ENCODE measurements at places on chromosomes 4 and X. TPM values are rescaled to one million over a fixed set of nuclear protein-coding genes. Genes with fewer than 3 reads are reported as not detected.

YY2 gene
- 1.1 TPM for total RNA-seq

GRCh38 chr4:14225688-14226207 lies 598.2 kb upstream of the BOD1L1 start:
- DNase-seq: no peak

DNA sequence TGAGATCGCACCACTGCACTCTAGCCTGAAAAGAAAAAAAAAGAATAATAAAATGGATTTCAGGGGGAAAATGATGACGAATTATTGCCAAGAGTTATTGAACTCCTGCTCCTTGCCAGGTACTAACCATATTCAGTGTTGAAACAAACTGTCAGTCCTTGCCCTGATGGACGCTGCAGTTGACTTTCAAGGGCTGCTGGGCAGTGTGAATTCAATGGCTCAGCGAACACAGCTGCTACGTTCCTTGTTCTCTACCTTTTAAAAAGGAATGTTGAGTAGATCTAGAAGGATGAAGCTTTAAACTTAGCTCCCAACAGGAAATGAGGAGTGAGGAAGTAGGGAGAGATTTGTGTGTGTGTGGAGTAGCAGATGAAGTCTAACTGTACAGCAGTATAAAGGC lies 2.7 kb downstream of the LIMCH1 start:
- no peak for DNase-seq

DNA sequence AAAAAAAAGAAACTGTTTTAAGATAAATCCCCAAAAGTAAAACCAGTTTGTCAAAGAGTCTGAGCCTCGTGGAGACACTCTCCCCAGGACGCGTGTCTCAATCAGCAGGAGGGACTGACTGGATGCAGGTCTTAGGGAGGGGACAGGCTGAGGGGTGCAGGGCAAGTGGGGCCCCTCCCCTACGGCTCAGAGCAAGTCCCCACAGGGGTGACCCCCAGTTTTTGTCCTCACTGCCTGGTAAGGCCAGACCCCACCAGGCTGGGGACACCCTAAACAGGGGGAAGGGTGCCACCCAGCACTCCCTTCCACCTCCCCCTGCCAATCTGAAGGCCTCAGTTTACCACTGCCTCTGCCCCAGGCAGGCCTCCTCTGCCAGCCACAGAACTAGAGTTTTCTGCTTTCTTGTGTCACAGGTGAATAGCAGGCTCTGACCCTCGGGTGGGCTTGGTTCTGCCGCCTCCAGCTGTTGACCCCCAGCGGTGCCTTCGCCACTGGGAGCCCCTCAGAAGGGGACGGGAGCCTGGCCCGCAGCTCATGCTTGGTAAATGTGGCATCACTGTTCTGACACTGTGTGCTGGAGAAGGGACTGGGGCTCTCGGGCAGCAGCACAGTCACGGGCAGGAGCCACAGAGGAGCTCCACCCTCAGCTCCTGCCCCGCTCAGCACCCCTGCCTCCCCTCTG lies 69.8 kb upstream of the MXD4 start:
- no peak for DNase-seq

DNA sequence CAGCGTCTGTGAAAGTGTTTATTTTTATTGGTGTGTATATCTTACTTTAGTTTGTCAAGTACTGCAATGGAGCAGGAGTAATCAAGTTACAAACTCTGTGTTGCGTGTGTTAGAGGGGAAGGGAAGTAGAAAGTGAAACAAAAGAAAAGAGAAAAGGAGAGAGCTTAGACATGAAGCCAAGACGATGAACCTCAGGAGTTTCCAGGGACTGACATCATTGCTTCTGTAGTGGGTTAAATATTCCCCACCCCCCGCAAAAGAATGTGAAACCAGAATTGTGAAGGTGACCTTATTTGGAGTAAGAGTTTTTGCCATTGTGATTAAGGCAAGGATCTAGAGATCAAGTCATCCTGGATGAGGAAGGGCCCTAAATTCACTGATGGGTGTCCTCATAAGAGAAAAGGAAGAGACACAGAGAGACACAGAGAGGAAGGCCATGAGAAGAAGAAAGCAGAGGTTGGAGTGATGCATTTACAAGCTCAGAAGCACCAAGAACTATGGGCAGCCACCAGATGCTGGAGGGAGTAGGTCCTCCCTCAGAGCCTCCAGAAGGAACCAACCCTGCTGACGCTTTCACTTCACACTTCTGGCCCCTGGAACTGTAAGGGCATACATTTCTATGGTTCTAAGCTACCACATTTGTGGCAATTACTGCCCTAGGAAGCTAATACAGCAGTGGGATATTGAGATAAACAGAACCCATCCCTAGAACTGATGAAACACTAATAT lies 173.6 kb upstream of the SFRP2 start:
- DNase-seq: no peak

CXCL8 gene
- total RNA-seq: 16.4 TPM

- no peak for DNase-seq
Measured at GRCh38 chrX:526295-527224, 104.0 kb upstream of the SHOX start.

- no peak for DNase-seq
Measured at GRCh38 chr4:2696423-2696822, 59.7 kb downstream of the TNIP2 start.

TEX13B gene
- total RNA-seq: not detected

DNA sequence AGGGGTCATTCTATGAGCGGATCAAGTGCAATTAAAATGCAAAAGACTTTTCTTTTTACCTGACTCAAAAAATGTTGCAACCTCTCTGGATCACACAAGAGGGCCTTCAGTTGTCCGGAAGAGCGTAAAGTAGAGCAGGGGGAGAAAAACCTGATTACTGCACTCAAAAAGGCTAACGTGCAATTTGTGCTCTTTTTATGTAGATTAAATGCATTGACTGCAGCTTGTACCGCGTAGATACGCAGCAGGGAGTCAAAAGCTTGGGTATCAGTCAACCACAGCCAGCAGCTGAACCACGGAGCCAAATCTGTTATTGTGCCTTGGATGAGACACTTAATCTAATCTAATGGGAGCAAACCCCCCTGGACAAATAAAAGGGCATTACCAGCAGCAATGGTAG lies 107.3 kb upstream of the RAI2 start:
- no peak for DNase-seq

FGG gene
- not detected for total RNA-seq

- no peak for DNase-seq
Measured at GRCh38 chr4:17811078-17811603, 362 bp downstream of the NCAPG start.

RPS6KA6 gene
- 0.54 TPM for total RNA-seq

PFKFB1 gene
- 0.27 TPM for total RNA-seq

DNA sequence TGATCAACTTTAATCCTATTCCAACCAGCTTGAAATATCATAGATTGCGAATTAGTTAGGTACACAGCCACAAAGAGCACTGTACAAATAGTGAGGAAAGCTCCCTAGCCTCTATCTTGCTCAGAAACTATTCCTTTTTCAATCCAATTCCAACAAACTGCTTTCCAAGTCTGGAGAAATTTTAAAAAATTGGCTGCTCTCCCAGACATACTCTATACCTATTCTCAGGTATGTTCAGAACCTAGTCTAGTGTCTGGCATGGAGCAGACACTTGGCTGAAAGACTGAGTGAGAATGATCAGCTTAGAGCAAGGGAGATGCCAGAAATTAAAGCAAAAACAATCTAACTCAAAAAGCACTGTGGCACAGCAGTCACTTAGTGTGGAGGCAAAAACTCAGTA lies 105.9 kb downstream of the SLC10A7 start:
- no peak for DNase-seq

PNMA6A gene
- 4.6 TPM for total RNA-seq

DNA sequence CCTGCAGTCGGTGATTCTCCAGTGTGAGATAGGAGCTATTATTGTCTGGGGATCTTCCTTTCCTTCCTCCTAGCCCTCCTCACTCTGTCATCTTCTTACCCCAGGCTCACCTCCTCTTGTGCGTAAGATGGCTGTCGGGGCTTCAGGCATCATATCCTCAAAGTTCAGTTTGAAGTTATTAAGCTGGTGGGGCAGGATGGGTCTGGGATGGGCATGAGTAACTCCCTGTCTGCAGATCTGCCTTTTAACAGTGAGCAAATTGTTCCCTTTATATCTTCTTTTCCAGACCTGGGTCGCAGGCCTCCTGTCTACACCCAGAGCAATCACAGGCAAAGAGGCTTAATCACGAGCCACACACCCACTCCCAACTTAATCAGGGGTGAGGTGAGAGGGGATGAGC lies 900 bp upstream of the MTMR1 start:
- DNase-seq: no peak

GRCh38 chrX:109840585-109840984 lies 107.5 kb upstream of the ACSL4 start:
- no peak for DNase-seq

- no peak for DNase-seq
Measured at GRCh38 chrX:1424147-1424851, 28.4 kb downstream of the ASMTL start.

Measured in hematopoietic multipotent progenitor cell (in vitro differentiated cells).